ENCODE measurements at places on chromosomes 16 and 17.
A peak's percentile ranks its signal among the peaks of the same experiment; 100 is the strongest.

DNA sequence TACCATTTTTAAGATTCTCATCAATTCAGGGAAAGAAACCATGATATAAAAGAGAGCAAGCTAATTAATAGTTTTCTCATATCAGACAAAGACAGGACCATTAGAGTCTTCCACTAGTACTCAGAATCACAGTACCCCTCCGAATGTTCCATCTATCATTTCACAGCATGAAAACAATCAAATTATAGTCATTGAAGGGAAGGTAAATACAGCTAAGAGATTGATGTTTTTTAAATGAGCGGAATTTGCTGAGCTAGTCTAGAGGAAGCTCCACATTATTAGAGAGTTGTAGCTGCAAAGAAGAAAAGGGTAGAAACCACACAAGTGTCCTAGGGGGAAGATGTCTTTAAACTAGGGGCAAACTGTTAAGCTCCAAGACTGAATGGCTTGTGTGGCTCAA, 808.9 kb downstream of the CDH11 start:
- no peak for DNase-seq

DNA sequence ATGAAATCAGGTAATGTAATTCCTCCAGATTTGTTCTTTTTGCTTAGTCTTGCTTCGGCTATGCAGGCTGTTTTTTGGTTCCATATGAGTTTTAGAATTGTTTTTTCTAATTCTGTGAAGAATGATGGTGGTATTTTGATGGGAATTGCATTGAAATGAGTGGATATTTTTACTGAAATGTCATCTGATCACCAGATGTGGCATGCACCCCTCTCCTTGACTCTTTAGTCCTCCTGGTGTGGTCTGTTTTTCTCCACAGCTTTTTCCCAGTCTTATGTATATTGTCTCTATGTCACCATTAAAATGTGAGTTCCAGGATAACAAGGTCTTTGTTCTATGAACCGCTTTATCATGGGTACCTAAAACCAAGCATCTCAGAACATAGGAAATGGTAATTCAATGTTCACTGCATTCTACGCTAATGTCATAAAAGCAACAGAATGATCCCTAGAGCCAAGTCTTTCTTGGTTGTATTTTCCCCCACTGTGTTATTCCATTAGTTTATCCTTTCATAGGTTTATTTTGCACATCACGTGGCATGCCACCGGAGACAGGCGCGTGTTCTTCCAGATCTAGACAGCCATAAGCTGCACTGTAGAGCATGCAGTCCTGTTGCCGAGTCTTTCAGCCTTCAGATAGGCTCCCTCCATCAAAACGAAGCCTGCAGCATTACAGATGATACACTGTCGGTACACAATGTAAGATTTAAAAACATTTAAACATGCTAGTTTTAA, 172.5 kb downstream of the RPTOR start:
- DNase-seq, result no peak

GRCh38 chr16:89828870-89829629, 775 bp downstream of the SPIRE2 start:
- no peak for DNase-seq

DNA sequence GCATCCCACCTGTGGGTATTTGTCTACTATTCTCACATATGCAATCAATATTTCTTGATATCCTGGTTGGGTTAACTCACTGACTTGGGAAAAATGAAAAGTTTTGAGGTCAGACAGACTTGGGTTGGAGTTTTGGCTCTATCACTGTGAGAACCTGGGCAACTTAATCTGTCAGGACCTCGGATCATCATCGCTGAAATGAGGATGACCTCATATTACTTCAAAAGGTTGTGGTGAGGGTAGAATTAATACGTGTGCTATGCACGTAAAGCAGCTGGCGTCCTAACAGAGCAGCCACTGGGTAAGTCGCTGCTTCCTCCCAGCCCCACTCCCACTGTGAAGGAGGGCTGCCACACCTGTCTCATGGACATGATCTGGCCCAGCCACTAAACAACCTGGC, 57.3 kb downstream of the COG7 start:
- DNase-seq, result no peak

DNA sequence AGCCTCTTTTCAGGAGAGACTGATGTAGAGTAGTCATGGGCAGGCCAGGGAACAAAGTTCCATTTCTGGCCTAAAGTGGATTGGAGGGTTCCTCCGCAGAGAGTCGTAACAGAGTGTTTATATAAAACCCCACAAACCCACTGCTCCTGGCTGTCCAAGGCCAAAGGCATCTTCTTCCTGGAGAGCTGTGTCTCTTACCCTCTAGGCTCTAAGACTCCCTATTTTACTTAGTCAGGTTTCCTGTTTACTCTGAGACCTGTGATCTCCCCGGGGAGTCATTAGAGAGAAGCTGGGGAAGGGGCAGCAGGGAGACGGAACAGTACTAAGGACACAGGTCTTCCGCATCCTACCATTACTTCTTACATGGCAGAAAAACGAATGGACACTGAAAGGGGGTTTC, 69.5 kb downstream of the HIC1 start:
- DNase-seq, result no peak

- DNase-seq, result no peak
Measured at GRCh38 chr16:2824626-2825025, 5.5 kb upstream of the ZG16B start.

DNA sequence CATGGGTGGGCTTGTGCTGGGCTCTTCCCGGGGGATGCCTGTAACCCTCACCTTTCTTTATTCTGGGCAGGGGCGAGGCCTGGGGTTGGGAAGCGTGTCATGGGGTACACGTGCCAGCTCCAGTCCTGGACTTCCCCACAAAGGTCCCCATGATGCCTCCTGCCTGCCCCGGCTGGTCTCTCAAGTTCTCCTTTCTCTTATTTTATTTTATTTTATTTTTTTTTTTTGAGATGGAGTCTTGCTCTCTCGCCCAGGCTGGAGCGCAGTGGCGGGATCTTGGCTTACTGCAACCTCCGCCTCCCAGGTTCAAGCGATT, 8.6 kb downstream of the ATP2A3 start:
- no peak for DNase-seq

- DNase-seq, result no peak
Measured at GRCh38 chr17:65441053-65441605, 120.3 kb downstream of the AXIN2 start.

- no peak for DNase-seq
Measured at GRCh38 chr16:51388516-51388951, 237.5 kb upstream of the SALL1 start.

DNA sequence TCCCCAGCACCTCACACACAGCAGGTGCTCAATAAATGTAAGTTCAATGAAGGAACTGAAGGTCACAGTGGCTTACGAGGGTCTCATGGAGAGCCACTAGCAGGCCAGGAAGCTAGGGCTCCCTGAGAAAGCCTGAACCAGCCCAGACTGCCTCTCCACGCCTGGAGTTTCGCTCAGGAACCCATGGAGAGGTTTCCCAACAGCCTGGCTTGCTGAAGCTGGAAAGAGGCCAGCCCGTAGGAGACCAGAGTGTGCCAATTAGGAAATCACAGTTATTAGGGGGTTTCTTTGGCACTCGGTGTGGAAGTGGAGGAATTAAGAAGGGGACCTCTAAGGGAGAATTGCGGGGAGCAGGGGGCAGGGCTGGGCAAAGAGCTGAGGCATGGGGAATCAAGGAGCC, 36.3 kb upstream of the CACNG1 start:
- no peak for DNase-seq

DNA sequence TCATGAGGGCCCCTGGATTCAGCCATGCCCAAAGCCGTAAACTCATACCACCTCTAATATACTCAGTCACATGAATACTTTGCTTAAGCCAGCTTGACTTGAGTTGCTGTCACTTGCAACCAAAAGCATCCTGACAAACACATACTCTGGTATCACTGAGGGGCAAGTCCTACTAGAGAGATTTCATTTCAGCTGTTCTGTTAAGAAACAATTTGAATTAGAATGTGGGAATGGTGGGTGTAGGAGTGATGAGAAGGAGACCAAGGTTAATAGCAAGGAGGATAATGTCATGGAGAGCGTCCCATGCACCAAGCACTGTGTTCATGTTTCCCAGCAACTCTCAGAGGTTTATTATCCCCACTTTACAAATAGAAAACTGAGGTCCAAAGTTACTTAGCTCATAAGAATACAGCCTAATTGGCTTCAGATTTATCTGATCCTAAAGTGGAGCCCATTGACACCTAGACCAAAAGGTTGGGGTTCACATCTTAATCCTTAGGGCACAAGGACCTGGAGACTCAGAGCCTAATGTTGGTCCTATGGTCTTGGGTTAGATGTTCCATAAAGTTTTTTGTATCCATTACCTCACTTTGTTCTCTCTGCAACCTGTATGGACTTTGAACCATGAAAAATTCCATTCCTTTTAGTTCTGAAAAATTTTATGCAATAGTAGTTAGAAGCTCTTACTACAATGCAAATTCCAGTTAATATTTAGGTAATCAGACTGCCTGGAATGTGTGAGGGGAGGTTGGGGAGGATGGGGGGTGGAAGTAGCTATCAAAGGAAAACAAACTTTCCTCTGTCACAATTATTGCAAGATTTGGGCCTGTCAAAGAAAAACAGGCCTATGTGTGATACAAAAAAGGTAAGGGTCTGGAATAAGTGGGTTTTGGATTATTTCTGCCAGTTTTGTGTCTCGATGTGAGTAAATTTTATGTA, 105.9 kb downstream of the IRX3 start:
- DNase-seq, result no peak

GRCh38 chr17:67265436-67266019, 20.5 kb upstream of the HELZ start:
- DNase-seq, result no peak

DNA sequence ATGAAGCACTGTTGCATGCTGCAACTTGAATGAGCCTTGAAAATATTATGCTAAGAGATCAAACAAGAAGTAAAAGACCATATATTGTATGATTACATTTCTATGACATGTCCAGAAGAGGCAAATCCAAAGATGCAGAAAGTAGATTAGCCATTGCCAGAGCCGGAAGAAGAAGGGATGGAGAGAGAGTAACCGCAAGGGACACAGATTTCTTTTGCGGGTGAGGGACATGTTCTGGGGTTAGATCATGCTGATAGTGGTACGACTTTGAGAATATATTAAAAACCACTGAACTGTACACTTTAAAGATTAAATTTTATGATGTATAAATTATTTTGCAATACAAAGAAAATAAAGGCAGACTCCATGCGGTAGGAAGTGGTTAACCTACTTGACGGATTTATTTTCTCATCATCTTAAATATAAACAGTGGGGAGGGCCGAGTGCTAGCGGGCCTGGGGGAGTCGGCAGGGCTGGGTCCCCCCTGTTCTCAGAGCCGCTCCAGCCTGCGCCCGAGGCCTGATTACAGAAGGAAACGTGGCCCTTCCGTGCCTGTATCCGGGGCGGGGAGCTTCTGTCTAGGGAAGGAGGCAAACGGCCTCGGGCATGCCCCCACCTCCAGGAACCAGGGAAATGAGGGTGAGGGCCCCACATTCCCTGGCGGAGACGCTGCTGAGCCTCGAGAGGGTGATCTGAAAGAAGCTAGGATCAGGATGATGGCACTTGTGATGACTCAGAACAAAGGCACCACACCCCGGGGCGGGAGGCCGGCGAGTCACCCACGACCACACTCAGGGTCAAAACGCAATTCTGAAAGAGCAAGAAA, 48.0 kb downstream of the SHCBP1 start:
- DNase-seq, result no peak

DNA sequence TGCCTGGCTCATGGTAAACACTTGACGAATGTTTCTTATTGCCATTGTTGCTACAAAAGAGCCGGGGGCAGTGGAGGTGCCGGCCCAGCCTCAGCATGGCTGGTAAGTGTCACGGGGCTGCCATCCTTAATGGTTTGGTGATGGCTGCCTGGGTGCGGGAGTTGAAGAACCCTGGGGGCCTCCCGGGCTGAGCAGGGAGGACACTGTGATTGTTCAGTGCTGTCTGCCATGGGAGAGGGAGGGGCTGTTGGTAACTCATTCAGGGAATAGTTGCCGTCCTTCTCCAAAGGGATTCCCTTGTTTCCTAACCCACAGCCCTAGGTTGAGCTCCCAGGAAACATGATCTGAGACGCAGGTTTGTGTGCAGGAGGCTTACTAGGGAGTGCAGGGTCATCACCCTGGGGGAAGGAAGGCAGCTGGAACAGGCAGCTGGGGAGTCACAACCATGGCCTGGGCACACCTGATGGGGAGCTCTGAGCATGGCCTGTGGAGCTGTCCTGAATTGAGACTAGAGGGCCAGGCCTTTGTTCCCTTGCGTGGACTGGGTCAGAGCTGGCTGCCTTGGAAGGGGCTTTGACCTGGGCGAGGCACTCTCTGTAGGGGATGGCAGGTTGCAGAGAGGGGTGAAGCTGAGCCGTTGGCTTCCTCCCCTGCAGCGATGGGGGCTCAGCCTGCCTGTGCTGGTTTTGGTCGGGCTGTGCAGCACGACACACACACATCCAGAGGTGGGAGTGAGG, 85.7 kb downstream of the PLCG2 start:
- no peak for DNase-seq

DNA sequence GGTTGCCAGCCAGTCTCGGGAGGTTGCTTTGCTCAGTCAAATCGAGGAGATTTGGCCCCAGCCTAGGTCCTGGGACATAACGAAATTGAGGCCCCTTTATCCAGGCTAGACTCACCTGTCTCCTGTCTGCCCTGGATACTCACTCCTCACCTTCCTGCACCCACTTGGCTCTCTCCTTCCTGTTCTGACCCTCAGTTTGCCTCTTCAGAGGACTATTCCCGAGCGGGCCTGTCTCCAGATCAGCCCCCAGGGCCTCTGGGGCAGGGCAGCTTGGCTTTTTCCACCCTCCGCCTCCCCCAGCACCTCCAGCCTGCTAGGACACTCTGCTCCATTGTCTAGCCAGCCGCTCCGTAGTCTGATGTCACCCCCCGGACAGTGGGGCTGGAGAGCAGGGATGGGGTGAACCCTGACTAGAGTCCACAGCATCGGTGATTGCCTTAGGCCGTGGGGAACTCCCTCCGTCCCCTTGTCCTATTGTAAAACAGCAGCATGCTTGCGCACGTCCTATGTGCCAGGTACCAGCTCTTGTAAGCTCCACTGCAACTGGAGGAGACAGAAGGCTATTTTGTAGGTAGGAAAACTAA, 8.8 kb downstream of the WFIKKN2 start:
- DNase-seq, result no peak

DNA sequence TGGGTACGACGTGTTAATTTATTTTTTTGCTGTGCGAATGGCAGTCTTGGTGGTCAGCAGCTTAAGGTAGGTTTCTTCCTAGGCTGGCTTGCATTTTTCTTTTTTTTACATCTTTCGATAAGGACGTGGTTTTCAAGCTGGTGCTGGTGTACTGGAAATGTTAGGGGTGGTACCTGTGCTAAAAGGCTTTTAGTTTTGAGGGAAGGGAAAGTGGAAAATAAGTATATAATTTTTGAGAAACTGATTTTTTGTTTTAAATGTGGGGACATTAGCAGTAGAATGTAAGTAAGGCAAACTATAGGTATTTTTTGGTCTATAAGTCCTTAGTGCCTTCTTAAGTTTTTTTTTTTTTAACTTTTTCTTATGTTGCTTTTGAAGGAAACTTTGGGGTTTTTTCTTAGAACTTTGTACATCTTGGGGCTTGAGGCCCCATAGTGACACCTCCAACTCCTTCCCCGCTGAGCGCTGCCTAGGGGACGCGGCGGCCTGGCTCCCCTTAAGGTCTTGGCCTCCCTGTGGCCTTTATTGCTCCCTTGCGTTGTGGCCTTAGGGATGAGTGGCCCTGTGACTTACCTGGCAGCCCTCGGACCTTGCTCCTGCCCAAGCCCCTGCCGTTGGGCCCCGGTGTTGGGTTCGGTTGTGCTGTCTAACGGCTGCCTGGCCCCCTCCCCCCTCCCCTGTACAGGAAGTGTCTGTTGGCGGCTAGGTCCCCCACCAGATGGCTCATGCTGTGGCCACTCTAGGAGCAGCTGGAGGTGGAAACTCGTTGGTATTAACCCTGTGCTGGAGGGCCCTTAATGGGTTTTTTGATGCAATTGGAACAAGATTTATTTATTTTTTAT, 88.0 kb upstream of the RPRML start:
- peak; percentile 62 for DNase-seq

GRCh38 chr17:28747801-28748750, 4.3 kb downstream of the TRAF4 start:
- DNase-seq, result no peak
